ENCODE measurements at places on chromosomes 7 and 10.
A peak's percentile ranks its signal among the peaks of the same experiment; 100 is the strongest.

- peaks cover 38% of the 10 kb centered on the region for H3K4me1 ChIP-seq
- peak overlapping the region; percentile 74 for H3K27ac ChIP-seq
- peak overlapping the region; percentile 20 for H3K4me3 ChIP-seq
- no peak for DNase-seq
- no peaks in the 10 kb centered on the region for H3K27me3 ChIP-seq
- H3K36me3 ChIP-seq, result peaks cover 13% of the 10 kb centered on the region
Measured at GRCh38 chr7:4739528-4739992, 35.9 kb upstream of the AP5Z1 start.

DNA sequence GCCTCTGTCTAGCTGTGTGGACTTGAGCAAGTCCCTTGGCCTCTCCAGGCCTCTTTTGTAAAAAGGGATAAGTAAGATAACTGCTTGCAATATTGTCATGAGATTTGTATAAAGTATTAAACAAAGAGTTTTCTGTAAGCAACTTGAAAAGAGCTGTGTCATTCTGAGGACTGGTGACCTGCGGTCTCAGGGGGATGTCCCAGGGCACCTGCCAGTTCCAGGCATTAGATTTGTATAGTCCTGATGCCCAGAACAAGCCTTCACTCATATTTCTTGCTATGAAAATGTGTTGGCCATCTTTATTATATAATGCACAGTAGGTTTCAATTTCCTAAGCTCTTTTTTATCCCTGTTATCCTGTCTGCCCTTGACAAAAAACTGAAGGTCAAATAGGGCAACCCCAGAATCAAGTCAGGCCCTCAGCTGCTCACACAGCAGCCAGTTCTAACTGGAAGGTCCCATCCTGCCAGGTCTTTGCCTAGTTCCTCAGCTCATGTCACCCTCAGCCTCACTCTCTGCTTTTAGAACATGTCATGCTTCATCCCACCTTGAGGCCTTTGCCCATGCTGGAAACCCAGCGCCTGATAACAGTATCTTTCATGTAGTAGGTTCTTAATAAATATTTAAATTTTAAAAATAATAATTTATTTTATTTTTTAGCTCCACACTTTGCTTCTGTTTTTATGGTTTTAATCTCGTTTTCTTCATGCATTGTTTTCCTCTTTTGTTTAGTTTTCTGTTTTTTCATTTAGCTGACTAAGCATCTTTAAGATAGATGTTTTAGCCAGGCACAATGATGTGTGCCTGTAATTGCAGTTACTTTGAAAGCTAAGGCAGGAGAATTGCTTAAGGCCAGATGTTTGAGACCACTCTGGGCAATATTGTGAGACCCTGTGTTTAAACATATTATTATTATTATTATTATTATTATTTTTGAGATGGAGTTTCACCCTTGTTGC is 87.5 kb upstream of the ZNF92 start:
- DNase-seq, result no peak
- H3K27ac ChIP-seq, result no peak overlapping the region
- no peaks in the 10 kb centered on the region for H3K4me1 ChIP-seq
- no peaks in the 10 kb centered on the region for H3K36me3 ChIP-seq
- H3K27me3 ChIP-seq, result peaks cover 11% of the 10 kb centered on the region

GRCh38 chr10:131770946-131771633 is 129.7 kb upstream of the PPP2R2D start:
- H3K36me3 ChIP-seq, result no peaks in the 10 kb centered on the region
- H3K27ac ChIP-seq, result no peak overlapping the region
- peaks cover 10% of the 10 kb centered on the region for H3K27me3 ChIP-seq
- no peaks in the 10 kb centered on the region for H3K4me1 ChIP-seq
- no peak for DNase-seq

DNA sequence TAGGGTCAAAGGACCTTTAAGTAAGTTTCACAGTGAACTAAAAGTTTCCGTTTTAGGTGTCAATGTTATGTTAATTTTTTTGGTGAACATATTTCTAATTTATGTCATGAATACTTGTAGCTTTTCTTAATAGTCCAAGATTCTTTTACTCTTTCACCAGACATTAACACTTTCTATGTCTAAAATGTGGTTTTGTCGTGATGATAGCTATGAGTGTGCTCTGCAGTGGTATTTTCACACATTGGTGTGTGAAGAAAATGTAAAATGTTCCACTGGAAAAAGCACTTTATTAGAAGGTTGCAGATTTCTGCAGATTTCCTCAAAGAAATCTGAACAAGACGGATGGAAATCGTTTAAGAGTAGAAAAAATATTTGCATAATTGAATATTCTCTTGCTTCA is 561.0 kb upstream of the ANKRD30A start:
- H3K27me3 ChIP-seq, result no peaks in the 10 kb centered on the region
- DNase-seq, result no peak
- no peak overlapping the region for H3K4me3 ChIP-seq
- H3K27ac ChIP-seq, result no peak overlapping the region
- H3K36me3 ChIP-seq, result no peaks in the 10 kb centered on the region

- DNase-seq, result peak; percentile 69
- peaks cover 2% of the 10 kb centered on the region for H3K36me3 ChIP-seq
- no peaks in the 10 kb centered on the region for H3K4me1 ChIP-seq
- H3K27me3 ChIP-seq, result peaks cover 12% of the 10 kb centered on the region
Measured at GRCh38 chr10:22988581-22989360, 60.9 kb downstream of the ARMC3 start.

- H3K36me3 ChIP-seq, result no peaks in the 10 kb centered on the region
- H3K4me1 ChIP-seq, result no peaks in the 10 kb centered on the region
- H3K27me3 ChIP-seq, result no peaks in the 10 kb centered on the region
- no peak overlapping the region for H3K27ac ChIP-seq
- no peak for DNase-seq
Measured at GRCh38 chr10:53682885-53683284, 910.3 kb upstream of the MBL2 start.

- DNase-seq, result no peak
- no peaks in the 10 kb centered on the region for H3K36me3 ChIP-seq
- no peaks in the 10 kb centered on the region for H3K4me1 ChIP-seq
Measured at GRCh38 chr10:61175316-61175715, 231.3 kb upstream of the RHOBTB1 start.

DNA sequence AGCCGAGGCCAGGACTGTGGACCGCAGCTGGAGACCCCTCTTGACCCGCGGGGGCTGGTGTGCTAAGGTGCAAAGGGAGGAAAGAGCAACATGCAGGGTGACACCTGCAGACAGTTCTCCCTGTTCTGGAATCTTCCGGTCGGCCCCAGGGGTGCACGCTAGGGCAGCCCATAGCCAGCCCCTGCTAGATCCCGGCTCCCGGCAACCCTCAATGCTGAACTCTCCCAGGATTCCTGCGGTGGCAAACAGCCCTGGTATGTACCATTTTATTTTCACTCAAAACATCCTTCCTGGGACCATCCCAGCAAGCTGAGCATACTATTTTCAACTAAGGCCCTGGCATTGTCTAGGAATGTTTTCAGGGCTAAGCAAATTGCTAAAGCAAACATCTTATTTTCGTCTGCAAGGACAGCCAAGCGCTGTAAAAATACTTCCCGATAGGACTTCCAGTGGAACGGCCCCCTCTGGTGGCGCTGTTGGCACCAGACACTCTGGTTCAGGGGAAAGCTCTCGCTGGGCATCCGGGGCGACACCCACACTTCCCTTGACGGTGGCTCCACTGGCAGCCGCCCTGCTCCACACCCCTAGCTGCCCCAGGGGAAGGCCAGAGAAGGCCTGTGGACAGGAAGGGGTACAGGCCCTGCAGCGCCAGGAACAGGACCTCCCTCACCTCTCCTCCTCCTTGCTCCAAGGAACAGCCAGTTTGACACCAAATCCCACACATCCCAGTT is 99.4 kb downstream of the CTBP2 start:
- peaks cover 32% of the 10 kb centered on the region for H3K4me1 ChIP-seq
- H3K27ac ChIP-seq, result no peak overlapping the region
- H3K27me3 ChIP-seq, result peaks cover 10% of the 10 kb centered on the region
- H3K36me3 ChIP-seq, result peaks cover 2% of the 10 kb centered on the region

GRCh38 chr7:70132852-70133690 is 534.8 kb downstream of the AUTS2 start:
- H3K4me1 ChIP-seq, result no peaks in the 10 kb centered on the region
- no peak for DNase-seq
- peaks cover under 1% of the 10 kb centered on the region for H3K27me3 ChIP-seq
- H3K4me3 ChIP-seq, result no peak overlapping the region

DNA sequence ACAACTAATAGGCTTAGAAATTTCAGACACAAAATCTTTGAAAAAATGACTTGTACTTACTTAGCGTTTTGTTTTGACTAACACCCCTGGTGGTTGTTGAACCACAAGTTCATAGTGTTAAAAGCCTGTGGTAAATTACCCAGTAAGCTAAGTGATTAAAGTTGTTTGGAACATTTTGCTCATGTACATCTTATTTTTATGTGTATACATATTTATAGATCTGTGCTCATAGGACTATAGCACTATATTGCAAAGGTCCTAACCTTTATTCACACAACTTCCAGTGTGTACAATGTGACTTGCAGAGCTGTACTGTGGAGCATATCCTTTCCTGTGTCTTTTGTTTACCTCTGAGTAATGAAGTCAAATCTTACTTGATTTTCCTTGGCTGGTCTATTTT is 79.6 kb downstream of the BMPR1A start:
- no peak overlapping the region for H3K27ac ChIP-seq
- H3K4me3 ChIP-seq, result no peak overlapping the region
- H3K36me3 ChIP-seq, result peaks cover 2% of the 10 kb centered on the region
- H3K4me1 ChIP-seq, result peaks cover 17% of the 10 kb centered on the region

- peaks cover 27% of the 10 kb centered on the region for H3K27me3 ChIP-seq
- no peaks in the 10 kb centered on the region for H3K4me1 ChIP-seq
- H3K27ac ChIP-seq, result no peak overlapping the region
- peaks cover 2% of the 10 kb centered on the region for H3K36me3 ChIP-seq
Measured at GRCh38 chr7:121271916-121272315, 56.9 kb upstream of the WNT16 start.

DNA sequence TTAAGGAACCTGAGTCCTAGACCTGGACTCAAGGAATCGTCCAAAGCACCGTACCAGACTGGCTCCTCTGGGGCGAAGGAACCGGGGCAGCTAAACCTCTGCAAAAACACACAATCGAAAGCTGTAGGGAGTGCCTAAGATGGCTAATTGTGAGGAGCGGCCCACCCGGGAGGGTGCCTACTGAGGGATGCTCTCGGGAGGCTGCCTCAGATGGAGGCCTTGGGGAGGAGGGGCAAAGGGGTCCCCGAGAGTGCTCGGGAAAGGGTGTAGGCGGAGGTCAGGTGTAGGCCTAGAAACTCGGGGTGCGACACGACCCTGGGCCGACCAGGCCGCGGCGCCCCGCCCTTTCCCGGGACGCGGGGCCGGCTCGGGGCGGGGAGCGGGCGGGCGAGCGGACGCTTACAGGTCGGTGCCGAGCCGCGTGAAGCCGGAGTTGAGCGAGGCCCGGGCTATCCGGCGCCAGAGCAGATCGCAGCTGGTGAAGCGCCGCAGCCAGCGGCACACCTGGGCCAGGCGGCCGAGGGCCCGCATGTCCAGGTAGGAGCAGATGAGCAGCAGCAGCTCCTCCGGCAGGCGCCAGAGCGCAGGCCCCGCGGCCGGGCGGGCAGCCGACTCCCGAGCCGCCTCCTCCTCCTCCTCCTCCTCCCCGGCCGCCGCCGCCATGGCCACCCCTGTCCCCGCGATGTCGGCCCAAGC is 844 bp downstream of the FBXW4 start:
- H3K4me1 ChIP-seq, result peaks cover 38% of the 10 kb centered on the region
- H3K4me3 ChIP-seq, result peak overlapping the region; percentile 97
- no peaks in the 10 kb centered on the region for H3K27me3 ChIP-seq

- H3K27ac ChIP-seq, result no peak overlapping the region
- H3K27me3 ChIP-seq, result peaks cover 25% of the 10 kb centered on the region
- H3K4me1 ChIP-seq, result peaks cover 17% of the 10 kb centered on the region
- no peak overlapping the region for H3K4me3 ChIP-seq
- no peaks in the 10 kb centered on the region for H3K36me3 ChIP-seq
Measured at GRCh38 chr7:116588641-116589594, 64.1 kb downstream of the CAV1 start.

GRCh38 chr7:39951226-39952194 is 1.5 kb downstream of the CDK13 start:
- H3K36me3 ChIP-seq, result peaks cover 32% of the 10 kb centered on the region
- no peaks in the 10 kb centered on the region for H3K27me3 ChIP-seq
- H3K4me3 ChIP-seq, result peak overlapping the region; percentile 95
- peaks cover 52% of the 10 kb centered on the region for H3K4me1 ChIP-seq

GRCh38 chr7:35604595-35604994 is 90.3 kb downstream of the HERPUD2 start:
- no peaks in the 10 kb centered on the region for H3K27me3 ChIP-seq
- no peak overlapping the region for H3K27ac ChIP-seq
- DNase-seq, result no peak
- peaks cover 2% of the 10 kb centered on the region for H3K36me3 ChIP-seq
- no peaks in the 10 kb centered on the region for H3K4me1 ChIP-seq
- H3K4me3 ChIP-seq, result no peak overlapping the region

DNA sequence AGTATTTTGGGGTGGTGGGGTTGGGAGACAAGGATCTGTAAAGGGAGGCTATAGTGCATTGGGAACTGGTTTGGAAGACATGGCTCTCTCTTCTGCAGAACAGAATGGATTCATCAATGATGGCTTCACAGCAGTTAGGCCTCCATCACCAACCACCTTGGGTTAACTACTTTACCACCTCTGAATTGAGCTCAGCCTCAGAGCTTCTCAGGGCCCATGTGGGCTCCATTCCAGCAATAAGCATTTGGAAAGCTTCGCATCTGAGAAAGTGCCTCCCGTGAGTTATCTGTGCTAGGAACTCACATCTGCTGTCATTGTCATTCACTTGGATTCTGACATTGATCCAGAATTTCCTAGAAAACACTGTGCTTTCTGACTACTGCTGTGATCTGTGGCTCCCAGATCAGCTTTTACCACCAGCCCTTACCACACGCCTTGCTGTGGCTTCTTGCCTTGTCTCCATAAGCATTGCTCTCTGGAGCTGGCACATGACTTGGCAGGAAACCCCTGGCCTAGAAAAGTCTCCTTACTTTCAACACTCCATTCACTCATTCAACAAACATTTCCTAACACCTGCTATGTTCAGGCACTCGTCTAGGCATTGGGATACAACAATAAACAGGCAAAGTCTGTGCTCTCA is 70.7 kb upstream of the ADO start:
- H3K27ac ChIP-seq, result no peak overlapping the region
- peaks cover 6% of the 10 kb centered on the region for H3K4me1 ChIP-seq
- peaks cover 7% of the 10 kb centered on the region for H3K36me3 ChIP-seq
- DNase-seq, result no peak
- H3K27me3 ChIP-seq, result no peaks in the 10 kb centered on the region

- DNase-seq, result no peak
- no peaks in the 10 kb centered on the region for H3K27me3 ChIP-seq
- H3K4me1 ChIP-seq, result no peaks in the 10 kb centered on the region
- H3K4me3 ChIP-seq, result no peak overlapping the region
Measured at GRCh38 chr10:84957427-84957826, 629.0 kb downstream of the CCSER2 start.

- peak overlapping the region; percentile 25 for H3K27ac ChIP-seq
- peaks cover 23% of the 10 kb centered on the region for H3K36me3 ChIP-seq
- peaks cover 15% of the 10 kb centered on the region for H3K4me1 ChIP-seq
- no peak for DNase-seq
- no peak overlapping the region for H3K4me3 ChIP-seq
Measured at GRCh38 chr7:44073664-44074348, 8.4 kb upstream of the PGAM2 start.

GRCh38 chr7:65979583-65980477 is 2.2 kb downstream of the GUSB start:
- H3K36me3 ChIP-seq, result peaks cover 25% of the 10 kb centered on the region
- no peak for DNase-seq
- H3K4me1 ChIP-seq, result peaks cover 8% of the 10 kb centered on the region
- H3K4me3 ChIP-seq, result peak overlapping the region; percentile 78
- no peaks in the 10 kb centered on the region for H3K27me3 ChIP-seq
- H3K27ac ChIP-seq, result peak overlapping the region; percentile 94

Measured in central memory CD8-positive, alpha-beta T cell (primary cell).